Activated T-helper 2 cell treated with anti-CD3 and anti-CD28 coated beads, Interferon-gamma antibody, Interleukin-2, Interleukin-4, amounts not matched to agents 10 μg/mL and 5 μg/mL and 100 μg/mL, durations not matched to agents 14 hours and 24 hours and 36 hours (primary cell): ENCODE measurements at places on chromosomes 7 and 10. TPM values are rescaled to one million over a fixed set of nuclear protein-coding genes. Genes with fewer than 3 reads are reported as not detected.

DNA sequence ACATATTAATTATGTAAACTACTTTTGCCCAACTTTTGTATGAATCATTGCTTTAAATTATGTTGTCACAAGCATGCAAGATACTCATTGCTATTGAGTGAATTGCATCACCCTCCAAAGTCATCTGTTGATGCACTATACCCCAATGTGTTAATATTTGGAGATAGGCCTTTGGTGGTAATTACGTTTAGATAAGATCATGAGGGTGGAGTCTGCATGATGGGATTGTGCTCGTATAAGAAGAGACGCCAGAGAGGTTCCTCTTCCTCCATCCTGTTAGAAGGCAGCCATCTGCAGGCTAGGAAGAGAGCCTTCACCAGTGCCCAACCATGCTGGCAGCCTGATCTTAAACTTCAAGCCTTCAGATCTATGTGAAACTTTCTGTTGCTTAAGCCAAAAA, 95.3 kb upstream of the MAGI2 start:
- DNase-seq = no peak

The EPHA1 gene
- 0.07 and 0.34 TPM in 2 replicates for total RNA-seq

The ADAMTS14 gene
- total RNA-seq = 0.39 and 0.46 TPM in 2 replicates

GRCh38 chr7:156772725-156773124, 120.3 kb downstream of the LMBR1 start:
- no peak for DNase-seq

The BCL7B gene
- total RNA-seq = 68.6 and 74.5 TPM in 2 replicates

DNA sequence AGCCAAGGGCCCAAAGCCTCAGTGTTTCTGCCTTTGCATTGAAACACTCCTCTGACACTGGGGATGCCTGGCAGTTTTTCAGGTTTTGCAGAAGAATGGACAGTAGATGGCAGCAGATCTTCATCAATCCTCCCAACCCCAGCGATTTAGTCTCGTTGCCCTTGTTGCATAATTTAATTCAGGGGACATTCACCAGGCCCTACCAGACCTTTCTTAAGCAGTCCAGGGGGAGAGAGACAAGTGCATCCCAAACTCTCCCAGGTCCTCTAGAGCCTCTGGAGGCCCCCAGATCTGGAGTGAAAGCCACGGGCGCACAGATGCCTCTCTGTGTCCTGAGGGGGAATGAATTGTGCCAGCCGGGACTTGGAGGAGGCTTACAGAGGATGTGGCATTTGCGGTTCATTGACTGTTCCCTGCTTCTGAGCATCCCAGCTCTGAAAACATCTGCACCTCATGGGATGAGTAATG, 29.6 kb downstream of the MINDY4 start:
- DNase-seq = no peak

DNA sequence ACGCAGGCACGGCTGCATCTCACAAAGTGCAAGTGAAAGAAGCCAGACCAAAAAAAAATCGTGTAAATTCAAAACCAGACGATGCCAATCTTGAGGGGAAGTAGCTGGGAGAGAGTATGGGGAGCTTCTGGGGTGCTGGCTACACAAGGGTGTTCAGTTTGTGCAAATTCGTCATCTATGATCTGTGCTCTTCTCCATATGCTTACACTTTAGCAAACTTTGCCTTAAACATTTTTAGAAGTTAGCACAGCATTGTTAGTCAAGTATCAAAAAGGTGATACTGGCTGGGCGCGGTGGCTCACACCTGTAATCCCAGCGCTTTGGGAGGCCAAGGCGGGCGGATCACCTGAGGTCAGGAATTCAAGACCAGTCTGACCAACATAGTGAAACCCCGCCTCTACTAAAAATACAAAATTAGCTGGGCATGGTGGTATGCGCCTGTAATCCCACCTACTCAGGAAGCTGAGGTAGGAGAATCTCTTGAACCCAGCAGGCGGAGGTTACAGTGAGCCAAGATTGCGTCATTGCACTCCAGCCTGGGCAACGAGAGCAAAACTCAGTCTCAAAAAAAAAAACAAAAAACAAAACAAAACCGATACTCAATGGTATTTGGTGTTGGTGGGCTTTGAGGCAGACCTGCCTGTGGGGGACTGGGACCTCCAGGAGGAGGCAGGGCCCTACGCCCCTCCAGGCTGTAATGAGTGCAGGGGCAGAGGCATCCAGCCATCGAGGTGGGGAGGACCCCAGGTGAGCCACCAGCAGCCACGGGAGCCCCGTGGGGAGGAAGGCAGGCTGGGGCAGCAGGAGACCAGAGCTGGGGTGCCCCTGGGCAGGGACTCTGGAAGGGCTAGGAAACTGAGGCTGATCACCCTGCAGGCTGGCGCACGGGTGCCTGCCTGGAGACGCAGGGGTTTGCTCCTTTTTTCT, 150.0 kb downstream of the PRKAG2 start:
- DNase-seq = no peak

GRCh38 chr7:130982160-130982638, 248.2 kb upstream of the KLF14 start:
- DNase-seq = no peak

The PDGFA gene
- total RNA-seq = 10.6 and 11.9 TPM in 2 replicates

The ENTPD7 gene
- total RNA-seq = 7.5 and 8.2 TPM in 2 replicates

DNA sequence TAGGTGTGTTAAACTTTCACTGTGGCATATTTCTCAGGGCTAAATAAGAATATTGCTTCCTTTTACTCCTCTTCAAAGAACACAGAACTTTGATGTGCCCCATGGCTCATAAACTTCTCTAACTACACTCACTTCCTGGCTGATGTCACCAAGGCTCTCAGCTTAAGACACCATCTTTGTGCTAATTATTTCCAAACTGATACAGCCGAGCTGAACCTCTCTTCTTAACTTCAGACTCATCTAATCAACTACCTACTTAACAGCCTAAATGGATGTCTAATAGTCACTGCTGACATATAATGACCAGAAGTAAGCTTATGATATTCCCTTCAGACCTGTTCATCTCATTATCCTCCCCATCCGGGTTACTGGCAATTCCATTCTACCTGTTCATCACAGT, 3.6 kb downstream of the C10orf67 start:
- no peak for DNase-seq

The FBXW4 gene
- total RNA-seq = 35.8 and 37.7 TPM in 2 replicates

The TNS3 gene
- total RNA-seq = 5.3 and 8.5 TPM in 2 replicates

DNA sequence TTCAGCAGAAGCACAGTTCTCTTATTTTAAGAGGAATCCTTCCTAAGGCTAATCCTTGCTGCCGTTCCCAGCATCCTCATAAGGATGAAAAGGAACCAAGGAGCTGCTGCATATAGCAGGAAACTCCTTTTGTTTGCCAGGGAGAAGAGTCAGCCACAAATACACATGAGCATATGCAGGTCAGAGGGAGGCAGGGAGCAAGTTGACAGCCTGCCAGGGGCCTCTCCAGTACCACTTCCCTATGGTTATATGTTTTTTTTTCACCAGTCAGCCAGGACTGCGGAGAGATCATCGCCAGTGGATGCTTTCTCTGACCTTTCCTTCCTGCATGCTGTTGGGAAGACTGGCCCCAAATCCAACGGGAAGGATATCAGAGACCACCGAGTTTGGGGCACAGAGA, 39.8 kb downstream of the SLC35B4 start:
- no peak for DNase-seq

DNA sequence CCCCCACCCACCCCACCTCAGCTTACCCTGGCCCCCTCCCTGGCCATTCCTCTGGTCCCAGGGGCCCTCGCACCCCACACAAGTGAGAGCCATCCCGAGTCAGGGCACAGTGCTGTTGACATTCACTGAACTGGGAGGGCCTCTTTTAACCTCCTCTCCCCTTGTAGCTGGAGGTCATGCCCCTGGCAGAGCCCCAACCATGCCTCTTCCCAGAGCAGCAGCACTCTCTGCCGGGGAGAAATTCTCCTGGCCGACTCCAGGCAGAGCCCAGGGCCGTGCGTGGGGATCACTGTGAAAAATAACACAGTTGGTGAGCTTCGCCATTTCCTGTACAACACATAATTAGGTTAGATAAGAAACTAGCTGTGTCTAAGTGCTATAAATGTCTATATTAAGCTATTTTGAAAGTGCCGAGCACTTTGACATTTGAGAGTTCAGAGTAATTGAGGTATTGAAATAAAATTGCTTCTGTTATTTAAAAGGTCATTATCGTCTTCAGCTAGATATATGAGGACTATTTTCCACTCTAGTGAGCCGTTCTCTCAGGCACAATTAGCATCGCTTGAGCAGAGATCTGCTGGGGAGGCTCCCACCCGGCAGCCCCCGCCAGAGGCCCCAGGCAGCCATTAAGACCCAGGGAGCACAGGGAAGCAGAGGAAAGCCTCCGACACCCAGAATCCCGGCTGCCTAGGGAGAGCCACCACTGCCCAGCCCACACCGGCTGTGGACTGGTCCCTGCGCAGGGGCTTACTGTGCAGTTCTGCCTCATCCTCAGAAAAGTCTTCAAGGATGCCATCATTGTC, 62.4 kb upstream of the LRRC18 start:
- DNase-seq = no peak

The UNCX gene
- not detected in 2 replicates for total RNA-seq

The TMEM213 gene
- total RNA-seq = not detected in 2 replicates

The TMEM273 gene
- total RNA-seq = 53.2 and 58.4 TPM in 2 replicates
